ENCODE measurements at places on chromosomes 2 and 18.

DNA sequence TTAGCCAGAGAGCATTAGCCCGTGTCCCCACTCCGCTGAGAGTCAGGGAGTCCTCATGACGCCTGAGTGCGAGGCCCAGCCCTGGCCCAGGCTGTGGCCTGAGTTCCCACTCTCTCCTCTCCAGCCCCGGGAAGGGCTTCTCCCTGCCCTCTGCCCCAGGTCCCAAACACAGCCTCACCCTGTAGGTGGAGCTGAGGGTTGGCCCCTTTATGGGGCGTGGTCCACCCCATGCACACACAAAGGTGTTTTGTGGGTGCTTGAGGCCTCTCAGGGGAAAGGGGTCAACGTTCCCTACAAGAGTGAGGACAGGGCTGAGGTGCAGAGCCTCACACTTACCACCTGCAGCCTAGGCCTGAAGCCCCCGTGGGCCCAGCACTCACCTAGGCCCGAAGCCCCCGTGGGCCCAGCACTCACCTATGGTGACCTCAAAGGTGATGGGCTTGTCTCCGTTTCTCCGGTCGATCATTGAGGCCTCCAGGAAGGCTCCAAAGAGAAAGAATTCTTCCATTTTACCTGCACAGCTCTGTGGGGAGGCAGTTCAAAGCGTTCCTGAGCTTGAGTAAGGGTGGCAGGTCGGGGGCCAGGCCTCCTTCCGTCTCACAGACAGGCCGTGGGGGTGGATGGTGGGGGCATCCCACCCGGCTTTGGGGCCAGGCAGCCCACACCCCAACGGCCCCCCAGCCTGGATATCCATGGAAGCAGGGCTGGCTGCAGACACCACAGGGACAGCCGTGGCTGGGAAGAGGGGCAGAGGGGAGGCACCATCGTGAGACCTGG is 2.1 kb upstream of the OTOF start:
- DNase-seq: no peak

- DNase-seq: no peak
These were observed 337.2 kb upstream of the SALL3 start for GRCh38 chr18:78642296-78642951.

DNA sequence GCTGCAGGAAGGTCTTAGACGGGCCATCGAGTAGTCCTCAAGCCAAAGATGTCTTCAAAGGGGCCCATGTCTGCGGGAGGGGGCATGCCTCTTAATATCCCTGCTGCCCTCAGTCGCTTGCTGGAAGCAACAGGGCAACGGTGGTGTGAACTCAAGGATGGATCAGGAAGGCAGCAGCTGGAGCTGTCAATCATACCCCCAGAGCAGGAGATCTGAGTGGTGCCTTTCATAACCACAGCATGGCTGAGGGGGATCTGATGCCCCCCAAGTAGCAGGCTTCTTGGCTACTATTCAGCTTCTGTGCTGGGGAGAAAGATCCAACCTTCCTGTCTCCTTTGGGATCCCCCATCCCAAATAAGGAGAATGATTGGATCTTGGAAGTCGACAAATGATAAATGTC is 46.4 kb downstream of the INSIG2 start:
- DNase-seq: no peak

DNA sequence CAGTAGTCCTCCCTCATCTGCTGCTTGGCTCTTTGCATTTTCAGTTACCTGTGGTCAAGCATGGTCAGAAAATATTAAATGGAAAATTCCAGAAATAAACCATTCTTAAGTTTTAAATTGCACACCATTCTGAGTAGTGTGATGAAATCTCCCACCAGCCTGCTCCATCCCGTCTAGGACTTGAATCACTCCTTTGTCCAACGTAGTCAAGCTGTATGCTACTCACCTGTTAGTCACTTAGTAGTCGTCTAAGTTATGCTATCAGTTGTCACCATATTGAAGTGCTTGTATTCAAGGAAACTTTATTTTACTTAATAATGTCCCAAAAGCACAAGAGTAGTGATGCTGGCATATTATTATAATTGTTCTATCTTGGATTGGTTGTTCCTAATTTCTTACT is 172.5 kb downstream of the FIGN start:
- no peak for DNase-seq

DNA sequence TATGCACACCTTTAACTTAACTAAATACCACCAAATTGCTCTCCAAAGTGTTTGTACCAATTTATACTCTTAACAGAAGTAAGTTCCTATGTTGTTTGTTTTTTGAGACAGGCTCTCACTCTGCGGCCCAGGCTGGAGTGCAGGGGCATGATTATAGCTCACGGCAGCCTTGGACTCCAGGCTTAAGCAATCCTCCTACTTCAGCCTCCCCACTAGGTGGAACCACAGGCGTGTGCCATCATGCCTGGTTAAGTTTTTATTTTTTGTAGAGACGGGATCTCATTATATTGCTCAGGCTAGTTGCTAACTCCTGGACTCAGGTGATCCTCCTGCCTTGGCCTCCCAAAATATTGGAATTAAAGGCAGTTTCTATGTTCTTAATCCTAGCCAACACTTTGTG is 13.1 kb upstream of the NAB1 start:
- no peak for DNase-seq

DNA sequence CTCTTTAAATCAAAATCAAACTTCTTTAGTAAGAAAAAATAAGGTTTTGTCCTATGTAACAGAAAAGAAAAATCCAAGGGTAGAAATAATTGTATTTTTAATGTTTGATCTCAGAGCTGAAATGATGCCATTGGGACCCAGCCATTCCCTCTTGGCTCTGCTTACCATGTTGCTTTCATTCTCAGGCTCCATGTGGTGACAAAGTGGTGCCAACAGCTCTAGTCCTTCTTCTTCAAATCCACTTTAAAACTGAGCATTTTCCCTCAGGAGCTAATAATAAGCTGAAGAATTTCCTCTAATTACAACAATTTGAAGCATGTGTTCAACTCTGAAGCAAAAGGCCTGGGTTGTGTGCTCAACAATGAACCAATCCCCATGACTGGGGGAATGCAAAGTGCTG is 327.9 kb downstream of the EN1 start:
- DNase-seq: no peak

DNA sequence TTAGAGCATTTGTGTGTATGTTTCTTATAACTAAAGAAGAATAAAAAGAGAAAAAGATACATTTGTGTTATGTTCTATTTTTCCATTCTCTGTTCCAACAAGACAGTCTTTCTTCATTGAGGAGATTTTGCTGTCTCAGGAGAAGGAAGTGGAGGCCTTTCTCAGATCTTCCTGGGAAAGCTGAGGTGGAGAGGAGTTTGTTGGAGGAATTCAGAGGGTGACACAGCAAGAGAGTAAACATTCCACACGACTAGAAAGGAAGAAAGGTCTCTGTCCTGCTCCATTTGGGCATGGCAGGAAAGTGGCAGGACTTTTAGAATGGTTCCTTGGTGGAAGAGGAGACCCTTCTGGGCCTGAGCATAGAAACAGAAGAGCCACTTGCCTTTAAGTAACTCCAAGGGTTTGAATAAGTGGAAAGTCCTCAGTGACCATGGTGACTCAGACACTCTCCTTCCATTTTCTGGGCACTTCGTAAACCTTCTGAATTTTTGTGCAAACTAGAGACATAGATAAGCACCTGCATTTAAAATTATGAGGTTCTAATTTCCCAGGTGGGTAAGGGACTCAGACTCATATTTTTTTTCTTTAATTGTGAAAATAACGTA is 52.3 kb upstream of the COL5A2 start:
- no peak for DNase-seq

GRCh38 chr2:54977149-54977548 is 73.1 kb downstream of the RTN4 start:
- DNase-seq: no peak

Measured in stimulated activated CD4-positive, alpha-beta T cell treated with anti-CD3 and anti-CD28 coated beads, TNF-alpha, amount 100 ng/mL, for 24 hours (primary cell).